ENCODE measurements at places on chromosomes 4 and X.

GRCh38 chr4:131052646-131053045 lies 1956.7 kb downstream of the C4orf33 start:
- no peak for DNase-seq

DNA sequence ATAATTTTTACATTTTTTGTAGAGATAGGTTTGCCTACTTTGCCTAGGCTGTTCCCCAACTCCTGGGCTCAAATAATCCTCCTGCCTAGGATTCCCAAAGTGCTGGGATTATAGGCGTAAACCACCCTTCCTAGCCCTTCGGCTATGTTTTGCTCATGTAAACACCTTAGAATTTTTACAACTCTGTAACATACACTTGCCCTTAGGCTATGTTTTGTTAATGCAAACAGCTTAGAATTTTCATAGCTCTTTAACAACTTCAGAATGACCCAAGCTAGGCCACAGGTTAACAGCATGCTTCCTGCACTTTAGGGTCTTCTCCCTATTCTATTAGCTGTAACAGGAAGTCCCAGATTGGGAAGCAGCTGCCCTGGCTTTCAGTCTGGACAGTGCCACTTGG lies 24.2 kb downstream of the KLHL15 start:
- no peak for DNase-seq

DNA sequence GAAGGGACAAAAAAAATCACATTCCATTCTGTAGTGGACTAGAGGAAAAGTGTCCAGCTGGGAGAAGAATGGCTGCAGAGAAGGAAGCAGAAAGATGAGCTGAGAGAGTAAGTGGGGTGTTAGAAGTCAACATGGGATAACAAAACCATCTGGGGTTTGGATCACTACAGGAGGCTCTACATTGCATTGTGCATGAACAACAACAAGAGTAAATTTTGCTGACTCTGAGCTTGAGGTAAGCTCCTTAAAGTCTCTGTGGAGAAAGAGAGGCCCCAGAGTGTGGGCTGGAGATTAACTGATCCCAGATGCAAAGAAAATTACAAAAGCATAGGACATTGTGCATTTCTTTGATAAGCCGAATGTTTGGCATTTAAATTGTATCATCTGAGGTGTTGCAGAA lies 128.9 kb downstream of the UGT8 start:
- DNase-seq: no peak

- no peak for DNase-seq
Observed at GRCh38 chrX:104108955-104109354, 3.4 kb upstream of the ZCCHC18 start.

GRCh38 chr4:26290321-26290720 lies 30.5 kb upstream of the RBPJ start:
- no peak for DNase-seq
